ENCODE measurements at places on chromosomes 1 and 21. TPM values are rescaled to one million over a fixed set of nuclear protein-coding genes. Genes with fewer than 3 reads are reported as not detected.

VANGL2 gene
- 37.1 TPM for polyA plus RNA-seq

LINGO4 gene
- 0.10 TPM for polyA plus RNA-seq

MED8 gene
- 34.7 TPM for polyA plus RNA-seq

COL11A1 gene
- polyA plus RNA-seq = 64.9 TPM

CYP4Z1 gene
- 0.10 TPM for polyA plus RNA-seq

POMGNT1 gene
- 75.4 TPM for polyA plus RNA-seq

CENPS gene
- 22.7 TPM for polyA plus RNA-seq

LIN28A gene
- polyA plus RNA-seq = 0.09 TPM

ANGPTL7 gene
- polyA plus RNA-seq = 0.17 TPM

VHLL gene
- polyA plus RNA-seq = not detected

PDE9A gene
- polyA plus RNA-seq = 23.9 TPM

PLPPR5 gene
- 4.6 TPM for polyA plus RNA-seq

TFAP2E gene
- 2.2 TPM for polyA plus RNA-seq

INPP5B gene
- polyA plus RNA-seq = 32.0 TPM

KRTAP12-2 gene
- polyA plus RNA-seq = not detected

TMEM240 gene
- 4.5 TPM for polyA plus RNA-seq

PIGC gene
- polyA plus RNA-seq = 45.8 TPM

FMO5 gene
- 11.8 TPM for polyA plus RNA-seq

PPP1R15B gene
- polyA plus RNA-seq = 45.8 TPM
